HCEC 1CT (cell line): ENCODE measurements at places on chromosomes 6 and 20.

DNA sequence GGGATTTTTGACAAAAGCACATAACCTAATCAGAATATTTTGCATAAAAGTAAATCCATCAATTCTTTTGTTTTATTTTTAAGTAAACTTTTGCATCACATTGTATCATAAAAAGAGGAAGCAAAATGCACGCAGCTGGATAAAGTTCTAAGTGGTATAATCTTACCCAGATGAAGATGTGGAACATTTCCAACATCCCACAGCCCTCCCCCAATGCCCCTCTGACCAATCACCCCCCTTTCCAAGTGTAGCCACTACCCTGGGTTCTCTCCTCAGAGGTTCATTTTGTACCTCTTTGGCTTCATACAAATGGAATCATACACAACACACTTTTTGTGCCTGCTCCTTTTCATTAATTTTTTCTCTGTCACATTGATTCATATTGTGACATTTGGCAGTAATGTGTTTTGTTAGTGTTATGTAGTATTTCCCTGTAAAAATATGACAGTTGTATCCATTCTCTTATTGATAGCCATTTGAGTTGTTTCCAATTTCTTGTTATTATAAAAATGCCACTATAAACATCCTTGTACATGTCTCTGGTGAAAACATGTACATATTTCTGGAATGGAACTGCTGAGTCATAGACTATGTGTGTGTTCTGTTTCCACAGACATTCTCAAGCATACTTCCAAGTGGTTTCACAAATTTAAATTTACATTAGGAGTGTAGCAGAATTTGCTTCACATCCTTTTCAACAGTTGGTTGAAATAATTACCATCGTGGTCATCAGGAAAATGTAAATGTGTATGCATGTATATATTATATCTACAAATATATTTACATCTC is 92.9 kb upstream of the SYNDIG1 start:
- DNase-seq, result no peak

DNA sequence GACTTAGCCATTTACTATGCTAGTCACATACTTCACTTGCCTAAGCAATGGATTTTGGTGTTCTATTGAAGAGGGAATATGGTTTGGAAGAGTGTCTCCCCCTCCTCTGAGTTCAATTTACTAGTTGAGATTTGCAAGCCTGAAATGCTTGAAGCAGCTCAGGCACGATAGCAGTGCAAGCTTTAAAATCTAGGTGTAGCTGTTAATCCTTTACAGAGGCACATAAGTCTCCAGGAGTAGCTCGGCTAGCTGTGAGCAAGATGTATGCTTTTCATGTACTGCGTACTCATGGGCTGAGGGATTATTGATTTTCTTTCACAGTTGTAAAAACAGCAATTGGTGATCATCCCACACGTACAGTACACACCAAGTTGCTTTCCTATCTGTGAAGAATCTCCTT is 726 bp downstream of the FLRT3 start:
- peak; percentile 10 for DNase-seq

- no peak for DNase-seq
Measured at GRCh38 chr20:60888771-60889170, 363.3 kb upstream of the CDH4 start.

GRCh38 chr20:58136149-58136484 is 92.3 kb downstream of the ANKRD60 start:
- DNase-seq, result no peak

GRCh38 chr6:88238065-88238464 is 71.9 kb upstream of the CNR1 start:
- no peak for DNase-seq

GRCh38 chr6:129744201-129744879 is 34.4 kb upstream of the ARHGAP18 start:
- peak; percentile 86 for DNase-seq

DNA sequence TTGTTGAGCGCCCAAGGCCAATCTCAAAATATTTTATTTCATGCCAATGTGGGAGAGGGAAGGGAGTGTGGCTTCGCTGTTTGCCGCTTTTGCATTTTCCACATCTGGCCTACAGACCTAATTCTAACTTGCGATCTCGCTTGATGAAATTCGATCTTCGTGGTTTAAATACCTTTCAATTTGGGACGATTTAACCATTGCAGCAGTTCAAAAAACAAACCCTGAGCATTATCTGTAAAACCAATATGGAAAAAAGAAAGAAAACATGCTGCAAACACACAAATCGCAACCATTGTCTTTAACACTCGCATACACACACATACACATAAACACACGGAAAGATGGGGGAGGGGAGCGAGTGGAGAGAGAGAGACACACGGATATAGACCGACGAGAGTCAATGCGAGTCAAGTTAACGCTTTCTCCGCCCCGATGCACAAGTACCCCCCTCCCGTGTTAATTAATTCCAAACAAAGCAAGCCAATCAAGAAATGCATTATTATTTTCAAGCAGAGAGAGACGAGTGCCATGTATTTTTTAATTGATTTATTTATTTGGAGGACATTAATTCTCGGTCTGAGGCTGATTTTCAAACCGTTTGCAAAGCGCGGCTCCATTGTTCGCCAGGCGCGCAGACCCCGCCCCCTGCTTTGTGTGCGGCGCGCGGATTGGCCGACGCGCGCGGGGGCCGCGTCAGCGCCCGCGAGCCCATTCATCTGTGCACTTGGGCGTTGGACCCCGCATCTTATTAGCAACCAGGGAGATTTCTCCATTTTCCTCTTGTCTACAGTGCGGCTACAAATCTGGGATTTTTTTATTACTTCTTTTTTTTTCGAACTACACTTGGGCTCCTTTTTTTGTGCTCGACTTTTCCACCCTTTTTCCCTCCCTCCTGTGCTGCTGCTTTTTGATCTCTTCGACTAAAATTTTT is at the start of gene MARCKS:
Gene MARCKS (plus strand): TSS at position 721 of the 931 bp plus-strand sequence. CDS start 401 bp downstream, outside the sequence.
- peak; percentile 90 for DNase-seq

DNA sequence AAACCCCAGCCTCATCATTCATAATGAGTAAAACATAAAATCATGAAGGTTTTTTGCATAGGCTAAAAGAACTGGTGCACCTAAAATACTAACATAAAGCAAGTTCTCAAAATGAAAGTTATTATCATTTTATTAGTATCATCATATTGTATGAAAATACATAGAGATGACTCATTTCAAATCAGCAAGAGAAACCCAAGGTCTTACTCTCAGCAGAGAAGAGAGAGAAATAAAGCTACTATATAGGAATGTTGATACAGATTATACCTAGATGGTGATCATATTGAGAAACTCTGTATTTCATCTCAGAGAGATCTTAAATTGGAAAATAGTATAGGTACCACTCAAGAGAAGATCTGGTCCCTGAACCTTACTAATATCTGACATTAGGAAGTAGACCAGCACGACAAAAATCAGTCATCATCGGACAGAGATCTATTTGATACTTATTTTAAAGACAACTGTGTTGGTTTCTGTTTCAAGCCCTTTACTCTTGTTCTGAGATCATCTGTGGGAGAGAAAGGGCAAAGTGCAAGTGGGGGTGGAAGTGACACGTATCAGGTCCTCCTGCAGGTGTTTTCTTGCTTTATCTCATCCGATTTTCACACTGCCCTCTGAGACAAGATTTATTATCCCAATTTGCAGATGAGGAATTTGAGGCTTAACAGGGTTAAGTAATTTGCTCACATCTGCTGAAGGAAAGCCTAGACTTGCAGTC is 532.3 kb downstream of the MAFB start:
- DNase-seq, result no peak

- DNase-seq, result peak; percentile 38
Measured at GRCh38 chr6:9646342-9647070, 768.4 kb downstream of the TFAP2A start.

DNA sequence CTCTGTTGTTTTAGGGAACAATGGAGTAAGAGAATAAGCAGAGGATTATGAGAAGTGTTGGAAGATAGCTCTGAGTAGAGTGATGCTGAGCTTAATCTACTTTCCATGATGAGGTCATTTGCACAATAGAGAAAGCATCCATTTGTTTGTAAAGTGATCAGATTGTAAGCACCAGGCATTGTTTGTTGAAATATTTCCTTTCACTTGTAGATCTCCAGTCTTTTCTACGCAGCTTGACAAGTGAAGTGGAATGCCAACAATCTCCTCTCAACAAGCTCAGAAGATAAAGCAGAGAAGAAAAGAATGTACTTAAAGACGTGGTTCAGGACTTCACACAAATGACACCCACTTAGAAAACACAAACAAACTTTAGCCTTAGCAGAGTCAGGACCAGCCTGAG is 80.1 kb upstream of the MARCKS start:
- DNase-seq, result no peak

- DNase-seq, result no peak
Measured at GRCh38 chr20:10718661-10719060, 44.9 kb upstream of the JAG1 start.

- DNase-seq, result no peak
Measured at GRCh38 chr6:9982215-9982614, 432.7 kb downstream of the TFAP2A start.

- peak; percentile 1 for DNase-seq
Measured at GRCh38 chr6:54958446-54958845, 111.9 kb downstream of the FAM83B start.
